ENCODE measurements at places on chromosomes 1 and 21. TPM values are rescaled to one million over a fixed set of nuclear protein-coding genes. Genes with fewer than 3 reads are reported as not detected.

The S100A1 gene
- total RNA-seq: 1,254 TPM

The OR2L5 gene
- total RNA-seq: not detected

- DNase-seq: no peak
These were observed 34.5 kb upstream of the CSF3R start for GRCh38 chr1:36517011-36517771.

GRCh38 chr1:152392909-152393308 is 21.2 kb downstream of the CRNN start:
- no peak for DNase-seq

- no peak for DNase-seq
These were observed 988.8 kb upstream of the B3GALT2 start for GRCh38 chr1:194175251-194175650.

GRCh38 chr1:231176421-231176820 is 14.6 kb downstream of the TRIM67 start:
- no peak for DNase-seq

DNA sequence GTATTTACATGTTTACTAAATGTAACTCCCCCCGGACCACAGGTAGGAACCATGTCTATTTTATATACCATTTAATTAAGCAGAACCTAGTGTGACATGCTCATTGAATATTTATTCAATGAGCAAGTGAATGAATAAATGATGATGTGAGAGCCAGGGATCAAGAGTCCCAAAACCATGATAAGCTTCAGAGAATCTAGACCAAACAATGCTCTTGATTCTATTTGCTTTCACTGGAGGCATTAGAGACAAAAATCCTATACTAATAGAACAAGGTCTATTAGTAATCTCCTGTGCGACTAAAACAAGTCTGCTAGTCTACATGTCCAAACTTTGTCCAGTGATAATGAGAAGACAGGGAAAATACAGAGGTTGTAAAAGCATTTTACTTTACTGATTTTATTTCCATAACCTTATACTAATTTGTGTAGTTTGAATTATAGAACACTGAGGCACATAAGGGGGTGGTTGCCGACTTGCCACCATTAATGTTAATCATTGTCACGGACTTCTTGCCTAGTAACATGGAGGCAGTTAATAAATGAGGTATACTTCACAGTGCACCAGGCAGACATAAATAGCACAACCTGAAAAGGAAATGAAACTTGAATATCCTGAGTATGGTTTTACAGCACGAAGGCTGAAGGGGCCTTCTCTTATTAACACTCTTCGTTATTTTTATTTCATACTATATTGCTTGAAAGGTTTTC is 69.8 kb downstream of the TBX15 start:
- no peak for DNase-seq

- DNase-seq: no peak
These were observed 376.3 kb downstream of the AMY1C start for GRCh38 chr1:104125970-104126369.

Measured in left cardiac atrium (tissue), 4 donors.